ENCODE measurements at places on chromosomes 16 and 17.
A peak's percentile ranks its signal among the peaks of the same experiment; 100 is the strongest.

- DNase-seq = no peak
These were observed 8.7 kb downstream of the ENPP7 start for GRCh38 chr17:79739148-79740062.

- peak; percentile 91 for DNase-seq
These were observed 8.6 kb downstream of the KDM6B start for GRCh38 chr17:7842380-7843256.

- DNase-seq = no peak
These were observed 3.3 kb downstream of the CFAP20 start for GRCh38 chr16:58125781-58126335.

GRCh38 chr17:28125526-28126378 is 83.3 kb downstream of the NLK start:
- no peak for DNase-seq

GRCh38 chr17:30556374-30557332 is 79.4 kb downstream of the GOSR1 start:
- DNase-seq = no peak

DNA sequence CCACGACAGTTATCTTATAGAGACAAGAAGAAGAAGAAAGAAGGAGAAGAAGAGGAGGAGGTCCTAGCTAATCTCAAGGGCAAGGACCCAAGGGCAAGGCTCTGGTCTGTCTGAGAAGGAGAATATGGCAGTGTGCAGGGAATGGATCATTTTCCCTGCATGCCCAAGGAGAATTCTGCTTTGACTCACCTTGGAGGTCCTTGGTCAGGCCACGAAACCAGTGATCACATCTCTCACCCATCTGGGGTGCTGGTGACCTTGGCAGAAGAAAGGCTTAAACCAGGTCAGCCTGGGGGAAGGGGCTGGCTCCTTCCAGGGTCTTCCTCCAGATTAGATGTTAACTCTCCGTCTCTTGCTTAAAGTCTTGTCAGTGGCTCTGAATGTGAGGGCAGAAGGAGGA is 1.6 kb upstream of the FMNL1 start:
- no peak for DNase-seq

DNA sequence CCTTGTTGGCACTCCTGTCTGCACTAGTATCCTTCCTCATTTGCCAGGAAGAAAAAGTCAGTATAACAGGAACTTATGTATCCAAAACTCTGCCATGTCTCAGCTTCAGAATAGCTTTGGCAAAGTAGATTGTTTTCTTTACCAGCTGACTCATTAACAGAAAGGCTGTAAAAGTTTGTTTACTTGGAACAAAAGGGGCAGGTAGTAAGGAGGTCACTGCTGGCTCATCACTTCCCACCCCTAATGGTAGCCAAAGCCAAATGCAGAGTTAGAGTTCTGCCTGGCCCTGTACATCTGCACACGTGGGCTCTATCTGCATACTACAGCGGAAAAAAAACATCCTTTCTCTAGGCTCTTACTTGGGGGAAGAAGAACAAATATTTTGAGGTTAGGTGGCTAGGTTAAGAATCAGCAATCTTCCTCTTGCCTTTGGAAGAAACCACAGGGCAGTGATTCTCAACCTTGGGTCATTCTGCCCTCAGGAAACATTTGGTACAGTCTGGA is 90.9 kb upstream of the BCAR1 start:
- no peak for DNase-seq

DNA sequence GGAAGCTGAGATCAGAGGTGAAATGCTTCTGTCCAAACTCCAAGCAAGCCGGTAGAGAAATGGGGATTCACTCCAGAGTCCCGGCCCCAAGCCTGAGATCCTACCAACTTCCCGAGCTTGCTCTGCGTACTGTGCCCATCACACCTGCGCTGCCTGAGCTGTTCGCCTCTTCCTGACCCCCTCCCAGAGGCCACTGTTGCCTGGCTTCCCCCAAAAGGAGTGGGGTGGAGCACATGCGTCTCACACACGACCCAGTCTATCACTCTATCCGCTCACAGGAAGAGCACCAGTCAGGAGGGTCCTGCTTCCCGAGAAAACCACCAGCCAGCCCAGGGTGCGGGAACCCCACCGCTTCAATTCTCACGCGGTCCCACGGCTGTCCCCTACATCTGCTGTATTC is 13.5 kb upstream of the C16orf95 start:
- DNase-seq = no peak

GRCh38 chr17:38667099-38667786 is 7.5 kb downstream of the EPOP start:
- no peak for DNase-seq

- DNase-seq = no peak
These were observed 135.0 kb downstream of the BRIP1 start for GRCh38 chr17:61728297-61728836.

GRCh38 chr16:69727916-69728270 is 1.5 kb upstream of the NQO1 start:
- DNase-seq = no peak

- DNase-seq = no peak
These were observed 30.2 kb downstream of the AATF start for GRCh38 chr17:36978810-36979564.

GRCh38 chr16:88514070-88514469 is 56.1 kb upstream of the ZC3H18 start:
- DNase-seq = no peak

- no peak for DNase-seq
These were observed 213.9 kb downstream of the MRTFB start for GRCh38 chr16:14284930-14285512.

DNA sequence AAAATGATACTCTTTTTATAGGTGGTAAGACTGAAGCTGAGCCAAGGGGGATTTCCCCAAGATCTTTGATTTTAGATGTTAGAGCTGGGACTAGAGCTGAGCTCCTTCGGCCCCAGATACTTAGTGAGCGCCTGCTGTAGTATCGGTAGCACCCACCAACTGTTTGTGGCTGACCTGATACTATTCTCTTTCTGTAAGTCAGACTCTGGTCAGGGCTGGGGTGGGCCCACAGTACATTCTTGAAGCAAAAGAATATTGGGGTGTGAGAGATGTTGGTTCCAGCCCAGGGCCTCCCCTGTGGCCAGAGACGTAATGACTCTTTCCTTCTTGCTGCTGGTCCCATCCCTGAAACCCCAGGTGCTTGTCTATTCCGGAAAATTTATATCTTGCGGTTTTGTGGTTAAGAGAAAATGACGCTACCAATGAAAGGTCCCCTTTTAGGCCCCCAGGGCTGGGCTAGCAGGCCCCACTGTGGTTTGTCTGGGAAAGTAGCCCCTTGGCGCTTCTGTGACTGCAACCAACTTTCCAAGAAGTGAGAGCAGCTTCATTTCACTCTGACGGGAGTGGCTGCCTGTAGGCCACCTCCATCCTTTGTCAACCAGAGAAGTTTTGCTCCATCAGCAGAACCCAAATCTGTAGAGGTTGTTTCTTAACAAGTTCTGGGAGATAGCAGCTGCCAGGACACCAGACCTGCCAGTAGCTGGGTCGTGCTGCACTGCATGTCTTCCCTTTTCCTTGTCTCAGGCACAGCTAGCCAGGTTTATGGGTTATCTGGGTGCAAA is 86.4 kb upstream of the LGALS9 start:
- DNase-seq = peak; percentile 46

DNA sequence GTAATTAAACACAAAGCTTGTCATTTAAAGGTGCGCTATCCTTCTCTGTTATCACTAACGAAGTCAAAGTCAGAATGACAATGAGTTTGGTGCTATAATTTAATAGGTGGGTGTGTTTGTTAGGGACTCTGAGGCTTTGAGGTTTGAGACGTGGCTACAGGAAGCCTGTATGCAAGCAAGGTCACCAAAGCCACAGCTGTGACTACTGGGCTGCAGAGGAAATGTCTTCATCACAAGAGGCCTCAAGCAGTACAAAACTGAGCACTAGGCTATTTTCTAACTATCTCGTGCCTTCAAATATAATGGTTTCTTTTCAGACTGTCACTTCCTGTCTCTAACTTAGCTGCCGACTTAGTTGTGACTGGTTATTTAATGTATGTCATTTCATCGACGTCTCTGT is 141.2 kb downstream of the AATF start:
- DNase-seq = peak; percentile 4

GRCh38 chr16:21117567-21117966 is 33.1 kb downstream of the DNAH3 start:
- DNase-seq = no peak

GRCh38 chr17:47810901-47811635 is 10.5 kb downstream of the OSBPL7 start:
- DNase-seq = no peak

DNA sequence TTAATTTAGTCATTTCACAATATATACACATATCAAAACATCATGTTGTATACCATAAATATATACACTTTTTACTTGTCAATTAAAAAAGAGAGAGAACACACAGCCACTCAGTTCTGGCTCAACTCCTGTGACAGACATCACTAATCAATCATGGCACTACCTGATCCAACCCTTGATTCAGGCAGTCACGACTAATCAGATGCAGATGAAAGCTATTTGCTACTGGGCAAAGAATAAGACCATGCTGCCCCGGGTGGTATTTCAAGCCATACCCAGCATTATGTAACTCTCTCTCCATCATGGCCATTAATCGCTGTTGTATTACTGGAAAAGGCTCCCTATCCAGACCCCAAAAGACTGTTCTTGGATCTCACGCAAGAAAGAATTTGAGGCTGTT is 345.7 kb downstream of the HAPSTR1 start:
- DNase-seq = no peak

DNA sequence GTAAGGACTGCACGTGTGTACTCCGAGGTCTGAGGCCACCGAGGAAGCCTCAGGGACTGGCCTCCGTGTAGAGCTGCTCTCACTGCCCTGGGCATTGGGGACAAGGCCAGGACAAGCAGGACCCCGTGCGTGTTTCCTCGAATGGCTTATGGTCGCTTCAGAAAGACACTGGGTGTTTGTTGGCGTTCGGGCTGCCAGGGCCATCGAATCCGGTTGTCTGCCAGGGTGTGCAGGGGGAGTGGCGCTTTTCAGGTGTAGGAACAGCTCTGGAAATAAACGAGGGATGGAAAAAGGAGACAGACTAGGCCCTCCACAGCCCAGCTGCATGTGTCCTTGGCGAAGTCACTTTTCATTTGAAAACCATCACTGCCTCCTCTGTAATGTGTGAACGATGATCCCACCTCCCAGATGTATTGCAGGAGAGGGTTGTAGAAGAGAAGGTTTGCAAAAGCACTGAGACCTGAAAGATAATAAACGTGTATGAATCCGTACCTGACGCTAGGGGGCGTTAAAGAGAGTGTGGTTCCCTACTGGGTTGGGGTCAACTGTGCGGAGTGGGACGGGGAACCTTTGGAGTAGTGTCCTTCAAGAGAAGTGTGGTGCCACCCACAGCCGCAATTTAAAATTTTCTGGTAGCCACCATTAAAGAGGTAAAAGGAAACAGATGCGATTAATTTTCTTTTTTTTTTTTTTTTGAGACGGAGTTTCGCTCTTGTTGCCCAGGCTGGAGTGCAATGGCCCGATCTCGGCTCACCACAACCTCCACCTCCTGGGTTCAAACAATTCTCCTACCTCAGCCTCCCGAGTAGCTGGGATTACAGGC is 2.1 kb upstream of the ZSCAN10 start:
- DNase-seq = no peak

GRCh38 chr17:39841134-39841683 is 22.9 kb downstream of the IKZF3 start:
- DNase-seq = no peak

- DNase-seq = no peak
These were observed 32.8 kb downstream of the MYO15A start for GRCh38 chr17:18141210-18141803.

GRCh38 chr17:36885771-36886377 is 51.4 kb upstream of the LHX1 start:
- DNase-seq = no peak

DNA sequence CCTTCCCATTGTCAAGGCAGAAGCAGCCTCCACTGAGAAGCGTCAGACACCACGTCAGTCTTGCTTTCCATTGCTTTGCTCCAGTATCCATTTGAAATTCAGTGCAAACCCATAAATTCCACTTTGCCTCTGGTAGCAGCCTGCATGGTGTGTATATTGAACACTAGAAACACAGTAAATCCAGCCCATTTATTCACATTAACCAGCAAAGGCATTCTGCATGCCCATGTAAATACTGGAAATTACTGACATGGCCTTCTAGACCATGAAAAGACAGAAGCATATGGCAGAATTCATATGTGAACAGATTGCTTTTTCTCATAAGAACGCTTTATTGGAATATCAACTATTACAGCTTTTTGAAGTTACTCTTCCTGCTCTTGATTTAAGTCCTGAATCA is 595.0 kb downstream of the WWOX start:
- DNase-seq = no peak

DNA sequence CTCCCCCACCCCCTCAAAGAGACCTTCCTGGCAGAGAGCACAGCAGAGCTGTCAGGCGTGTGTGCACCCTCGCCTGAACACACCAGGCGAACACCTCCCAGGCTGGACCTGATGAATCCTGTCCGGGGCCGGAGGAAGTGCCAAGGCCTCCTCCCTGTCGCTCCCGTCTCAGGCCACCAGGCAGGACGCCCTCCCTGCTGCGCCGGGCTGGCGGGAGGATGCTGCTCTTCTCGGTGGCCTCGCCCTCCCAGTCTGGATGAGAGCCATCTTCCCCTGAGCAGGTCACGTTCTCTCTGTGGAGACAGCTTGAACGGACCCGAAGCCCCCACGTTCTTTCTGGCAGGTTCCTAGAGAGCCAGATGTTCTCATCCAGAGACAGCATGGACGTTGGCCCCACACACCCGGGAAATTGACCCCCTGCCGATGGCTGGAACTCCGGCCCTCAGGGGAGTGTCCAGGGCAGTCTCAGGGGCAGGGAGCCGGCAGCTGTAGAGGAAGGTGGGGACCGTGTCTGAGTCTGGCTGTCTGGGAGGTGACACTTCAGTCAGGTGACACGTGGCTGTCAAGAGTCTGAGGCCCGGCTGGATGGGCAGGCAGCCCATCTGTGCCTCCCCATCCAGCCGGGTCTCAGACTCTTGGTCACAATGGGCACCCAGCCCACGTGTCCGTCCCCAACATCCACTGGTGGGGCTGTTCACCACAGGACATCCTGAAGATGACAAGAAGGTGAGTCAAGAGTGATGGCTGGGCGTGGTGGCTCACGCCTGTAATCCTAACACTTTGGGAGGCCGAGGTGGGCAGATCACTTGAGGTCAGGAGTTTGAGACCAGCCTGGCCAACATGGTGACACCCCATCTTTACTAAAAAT is 5.0 kb upstream of the TIMP2 start:
- no peak for DNase-seq

GRCh38 chr16:361872-362701 is 8.3 kb downstream of the MRPL28 start:
- no peak for DNase-seq
